ENCODE measurements at places on chromosomes 7 and 10.

DNA sequence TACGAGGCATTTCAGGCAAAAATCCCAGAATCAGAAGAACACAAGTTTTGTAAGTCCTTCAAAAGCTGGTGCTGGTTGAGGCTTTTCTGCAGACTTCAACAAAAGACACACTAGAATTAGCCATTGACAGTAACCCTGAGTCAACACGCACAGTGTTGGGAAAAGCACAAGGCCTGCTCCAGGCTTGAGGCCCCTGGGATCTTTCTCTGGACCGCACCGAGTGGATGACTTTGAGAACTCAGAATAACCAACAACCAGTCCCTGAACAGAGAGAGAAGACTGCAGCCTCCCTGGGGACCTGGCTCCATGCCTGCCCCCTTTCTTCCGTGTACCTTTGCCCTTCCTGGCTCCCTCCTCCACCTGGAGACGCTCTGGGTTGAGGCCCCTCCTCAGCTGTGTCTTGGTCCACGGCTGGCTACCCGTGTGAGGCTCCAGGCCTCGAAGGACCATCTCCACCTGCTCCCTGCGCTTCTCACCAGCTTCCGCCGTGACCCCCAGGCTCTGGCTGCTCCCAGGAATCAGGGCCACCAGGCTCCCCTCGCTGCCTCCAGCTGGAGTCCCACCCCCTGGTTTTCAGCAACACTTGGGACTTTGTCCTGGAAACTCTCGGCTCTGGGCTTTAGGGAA is 28.4 kb downstream of the DIP2C start:
- DNase-seq: no peak

- DNase-seq: no peak
Measured at GRCh38 chr10:130218936-130219335, 82.7 kb downstream of the GLRX3 start.

DNA sequence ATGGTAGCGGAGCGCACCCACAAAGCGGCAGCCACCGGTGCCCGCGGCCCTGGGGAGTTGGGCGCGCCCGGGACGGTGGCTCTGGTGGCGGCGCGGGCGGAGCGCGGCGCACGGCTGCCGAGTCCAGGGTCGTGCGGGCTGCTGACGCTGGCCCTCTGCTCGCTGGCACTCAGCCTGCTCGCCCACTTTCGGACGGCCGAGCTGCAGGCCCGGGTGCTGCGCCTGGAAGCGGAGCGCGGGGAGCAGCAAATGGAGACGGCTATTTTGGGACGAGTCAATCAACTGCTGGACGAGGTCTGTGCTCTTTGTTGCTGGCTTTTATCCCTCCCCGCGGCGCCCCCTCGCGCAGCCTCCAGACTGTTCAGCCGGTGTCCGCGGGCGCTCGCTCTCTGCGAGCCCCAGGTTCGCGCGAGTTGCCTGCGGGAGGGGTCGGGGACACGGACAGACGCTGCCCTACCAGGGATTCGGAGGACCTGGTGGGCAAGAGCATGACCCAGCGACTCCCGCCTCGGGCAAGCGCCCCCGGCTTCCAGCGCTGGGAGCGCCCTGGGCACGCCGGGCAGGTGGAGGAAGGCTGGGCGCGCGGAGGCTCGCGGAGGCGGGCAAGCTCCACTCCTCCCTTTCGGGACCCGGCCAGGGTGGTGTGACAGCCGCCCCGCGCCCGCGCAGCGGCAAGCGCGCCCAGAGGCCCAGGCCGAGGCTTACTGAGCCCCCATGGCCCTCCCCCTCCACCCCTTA is 887 bp downstream of the COL13A1 start:
- peak; percentile 19 for DNase-seq

GRCh38 chr10:86635402-86635801 is 18.9 kb upstream of the OPN4 start:
- no peak for DNase-seq

DNA sequence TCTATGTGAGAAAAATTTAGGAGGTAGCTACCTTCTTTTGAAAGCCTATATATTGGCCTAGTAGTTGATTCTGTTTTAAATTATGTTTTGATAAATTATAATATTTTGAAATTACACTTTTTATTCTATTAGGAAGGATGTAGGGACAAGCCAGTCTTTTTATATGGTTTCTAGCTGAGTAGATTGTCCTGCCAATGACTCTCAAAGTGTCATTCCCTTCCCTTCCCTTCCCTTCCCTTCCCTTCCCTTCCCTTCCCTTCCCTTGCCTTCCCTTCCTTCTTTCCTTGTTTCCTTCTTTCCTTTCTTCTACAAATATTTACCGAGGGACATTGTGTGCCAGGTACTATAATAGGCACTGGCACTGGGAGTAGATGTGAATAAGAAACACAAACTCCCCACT is 99.7 kb upstream of the HDAC9 start:
- DNase-seq: no peak

- DNase-seq: no peak
Measured at GRCh38 chr10:125983161-125983560, 86.8 kb downstream of the FANK1 start.

GRCh38 chr7:16055263-16055976 is 365.9 kb downstream of the CRPPA start:
- no peak for DNase-seq
